RCC 7860 (cell line): ENCODE measurements at places on chromosomes 6 and 20.

DNA sequence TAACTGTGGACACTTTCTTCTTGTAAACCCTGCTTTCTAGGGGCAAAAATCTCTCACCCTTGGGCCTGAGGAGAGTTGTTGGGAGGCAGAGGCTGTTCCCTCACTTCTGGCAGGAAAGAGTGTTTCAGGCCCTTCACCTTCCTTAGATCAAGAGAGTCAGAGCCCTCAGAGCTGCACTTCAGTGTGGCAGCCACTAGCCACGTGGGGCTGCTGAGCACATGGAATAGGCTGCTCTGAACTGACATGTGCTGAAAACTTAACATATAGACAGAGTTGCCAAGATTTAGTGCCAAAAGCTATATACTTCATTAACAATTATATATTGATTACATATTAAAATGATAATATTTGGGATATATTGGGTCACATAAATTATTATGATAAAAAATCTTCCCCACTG, 4.4 kb upstream of the LMBRD1 start:
- no peak for DNase-seq

DNA sequence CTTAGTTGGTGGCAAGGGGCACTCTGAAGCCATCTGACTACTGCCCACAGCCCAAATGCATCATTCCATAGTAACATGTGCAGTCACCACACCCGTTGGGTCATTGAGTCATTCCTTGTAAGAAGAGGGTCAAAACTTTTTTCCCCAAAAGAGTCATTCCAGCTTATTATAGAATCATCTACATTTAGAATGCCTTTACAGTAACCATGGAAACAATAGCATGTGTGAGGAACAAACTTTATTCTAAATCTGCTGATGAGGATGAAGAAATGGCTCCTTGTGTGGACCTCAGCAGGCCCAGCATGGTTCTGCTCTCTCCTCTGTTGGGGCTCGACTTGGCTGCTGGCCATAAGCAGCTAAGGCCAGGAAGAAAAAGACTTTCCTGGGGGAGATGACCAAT, 111.2 kb upstream of the PTPRT start:
- DNase-seq = no peak

DNA sequence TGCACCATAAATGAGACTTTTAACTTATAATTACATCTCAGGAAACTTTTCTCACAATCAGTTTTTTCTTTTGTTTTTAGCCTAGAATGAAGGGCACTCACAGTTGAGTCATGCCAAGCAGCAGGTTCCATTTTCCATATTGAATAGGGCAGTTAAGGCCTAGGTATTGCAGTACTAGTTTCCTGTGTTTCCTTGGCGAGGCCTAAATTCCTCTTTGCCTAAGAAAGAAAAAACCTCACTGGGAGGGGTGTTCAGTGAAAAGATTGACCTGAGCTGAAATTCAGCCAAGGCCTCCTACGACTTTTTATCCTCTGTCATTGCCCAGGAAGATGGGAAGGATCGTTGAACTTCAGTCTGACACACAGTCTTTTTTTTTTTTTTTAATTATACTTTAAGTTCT, 85.5 kb downstream of the IMPG1 start:
- no peak for DNase-seq

GRCh38 chr6:131764350-131764749, 43.5 kb upstream of the ENPP1 start:
- DNase-seq = no peak

- DNase-seq = no peak
These were observed 5.6 kb downstream of the TFAP2A start for GRCh38 chr6:10409233-10409721.

- DNase-seq = no peak
These were observed 199.7 kb downstream of the TBXT start for GRCh38 chr6:165967810-165968407.

DNA sequence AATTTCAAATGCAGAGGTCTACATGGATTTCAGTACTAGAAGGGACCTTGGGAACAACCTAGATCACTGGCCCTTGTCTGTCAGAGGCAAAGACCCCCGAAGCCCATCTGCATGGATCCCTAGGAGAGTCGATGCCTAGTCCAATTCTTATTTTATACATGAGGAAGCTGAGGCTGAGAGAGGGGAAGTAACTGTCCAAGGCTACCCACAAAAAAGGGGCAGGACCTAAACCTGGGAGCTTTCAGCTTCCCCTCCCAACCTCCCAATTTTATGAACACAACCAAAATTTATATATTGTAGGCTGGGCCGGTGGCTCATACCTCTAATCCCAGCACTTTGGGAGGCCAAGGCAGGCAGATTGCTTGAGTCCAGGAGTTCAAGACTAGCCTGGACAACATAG, 73.2 kb downstream of the TRERF1 start:
- DNase-seq = no peak

DNA sequence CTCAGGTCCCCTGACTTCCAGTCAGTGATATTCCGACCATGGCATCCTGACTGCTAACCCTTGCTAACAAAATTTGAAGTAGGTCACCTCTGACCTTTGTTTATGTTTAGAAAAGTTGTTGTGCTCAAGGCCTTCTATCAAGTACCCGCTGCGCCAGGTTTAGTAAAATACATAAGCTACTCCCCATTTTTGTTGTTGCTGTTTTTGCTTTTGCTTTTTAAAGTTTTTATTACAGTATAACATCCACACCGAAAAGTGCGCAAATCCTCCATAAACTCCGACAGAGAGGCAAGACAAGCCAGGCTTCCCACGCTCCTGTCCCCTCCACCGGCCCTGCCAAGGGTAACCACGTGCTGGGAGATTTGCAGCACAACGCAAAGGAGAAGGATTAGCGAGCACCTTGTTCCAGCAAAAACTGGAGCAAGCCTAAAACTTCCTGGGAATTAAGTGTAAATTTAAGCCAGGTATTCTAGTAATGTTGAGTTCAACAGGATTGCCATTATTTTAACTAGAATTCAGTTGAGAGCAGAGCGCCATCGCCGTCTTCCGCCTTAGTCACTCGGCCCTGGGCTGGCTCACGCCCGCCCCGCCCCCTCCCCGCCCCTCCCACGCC, 17.8 kb upstream of the HMGN4 start:
- DNase-seq = no peak

DNA sequence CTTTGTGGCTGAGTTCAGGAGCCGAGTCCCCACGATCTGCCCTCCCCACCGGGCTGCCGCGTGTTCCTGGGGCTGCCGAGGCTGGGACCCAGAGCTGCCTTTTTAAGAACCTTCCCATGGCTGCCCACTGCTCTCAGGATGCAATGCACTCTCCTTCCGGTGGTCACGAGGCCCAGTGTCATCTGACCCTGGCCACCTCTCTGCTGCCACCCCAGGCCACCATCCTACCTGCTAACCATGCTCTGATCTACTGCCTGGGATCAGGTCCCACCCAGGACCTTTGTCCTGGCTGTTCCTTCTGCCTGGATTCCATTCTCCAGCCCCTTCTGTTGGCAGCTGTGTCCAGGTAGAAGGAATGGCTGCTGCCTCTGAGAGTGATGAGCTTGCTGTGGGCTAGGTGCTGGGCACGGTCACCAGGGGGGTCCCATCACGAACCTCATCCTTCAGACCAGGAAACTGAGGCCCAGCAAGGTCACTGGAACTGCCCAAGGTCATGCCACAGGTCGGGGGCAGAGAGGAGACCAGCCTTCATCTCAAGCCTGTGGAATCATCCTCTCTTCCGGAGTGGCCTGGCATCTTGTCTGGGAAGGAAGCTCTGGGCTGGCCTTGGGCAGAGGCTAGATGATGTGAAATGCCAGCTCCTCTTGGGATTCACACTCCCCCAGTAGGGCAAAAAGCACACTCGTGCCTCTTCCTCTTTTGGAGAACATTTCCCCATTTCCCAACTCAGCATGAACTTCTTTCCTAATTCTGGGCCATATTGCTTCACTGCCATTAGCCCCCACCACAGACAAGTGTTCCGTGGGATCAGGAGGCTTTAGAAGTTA, 20.5 kb downstream of the PCK1 start:
- DNase-seq = no peak

DNA sequence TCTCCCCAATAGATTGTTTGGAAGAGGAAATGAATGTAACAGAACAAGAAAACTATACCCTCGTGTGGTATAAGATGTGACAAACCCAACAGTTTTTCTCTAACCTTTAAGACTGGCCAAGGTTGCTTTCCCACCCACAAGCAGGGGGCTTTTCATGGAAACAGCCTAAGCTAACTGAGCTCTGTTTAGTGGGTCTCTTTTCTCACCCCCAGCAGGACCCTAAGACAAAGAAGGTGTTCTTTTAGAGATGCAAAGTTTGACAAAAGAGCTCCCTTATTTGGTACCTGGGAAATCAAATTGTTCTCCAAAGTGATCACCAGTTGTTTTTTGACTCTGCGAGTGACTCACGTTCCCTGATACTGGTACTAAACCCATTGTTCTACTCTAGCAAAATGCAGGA, 59.1 kb downstream of the MBOAT1 start:
- DNase-seq = no peak

GRCh38 chr6:134026597-134026996, 25.8 kb downstream of the SLC2A12 start:
- DNase-seq = peak; percentile 26

- peak; percentile 41 for DNase-seq
These were observed 38.7 kb downstream of the GNAS start for GRCh38 chr20:58891086-58891717.

DNA sequence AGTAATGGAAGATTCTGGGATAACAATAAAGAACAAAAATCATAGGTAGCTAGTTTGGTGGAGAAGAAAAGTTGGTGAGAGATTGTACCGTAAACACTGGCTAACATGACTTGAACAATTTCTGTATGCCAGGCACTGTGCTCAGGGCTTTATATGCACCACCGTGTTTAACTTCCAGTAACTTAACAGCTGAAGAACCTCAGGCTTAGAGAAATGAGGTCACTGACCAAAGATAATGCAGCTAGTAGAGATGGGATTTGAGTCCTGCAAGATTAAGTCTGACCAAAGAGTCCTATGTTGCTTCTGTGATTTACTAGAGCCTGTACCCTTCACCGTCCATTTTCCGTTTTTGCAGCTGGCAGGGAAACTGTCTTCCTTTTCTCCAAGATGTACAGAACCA, 2.7 kb downstream of the CSTF1 start:
- no peak for DNase-seq

DNA sequence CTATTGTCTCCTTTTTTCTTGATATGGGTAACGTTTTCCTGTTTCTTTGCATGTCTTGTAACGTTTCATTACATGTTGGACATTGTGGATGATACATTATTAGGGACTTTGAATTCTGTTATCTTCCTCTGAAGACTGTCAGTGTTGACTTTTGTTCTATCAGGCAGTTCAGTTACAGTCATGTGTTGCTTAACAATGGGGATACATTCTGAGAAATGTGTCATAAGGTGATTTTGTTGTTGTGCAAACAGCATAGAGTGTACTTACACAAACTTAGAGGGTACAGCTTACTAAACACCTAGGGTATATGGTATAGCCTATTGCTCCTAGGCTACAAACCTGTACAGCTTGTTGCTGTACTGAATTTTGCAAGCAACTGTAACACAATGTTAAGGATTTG, 64.7 kb downstream of the AK9 start:
- DNase-seq = no peak

- no peak for DNase-seq
These were observed 3.3 kb downstream of the MGME1 start for GRCh38 chr20:17972121-17972520.

DNA sequence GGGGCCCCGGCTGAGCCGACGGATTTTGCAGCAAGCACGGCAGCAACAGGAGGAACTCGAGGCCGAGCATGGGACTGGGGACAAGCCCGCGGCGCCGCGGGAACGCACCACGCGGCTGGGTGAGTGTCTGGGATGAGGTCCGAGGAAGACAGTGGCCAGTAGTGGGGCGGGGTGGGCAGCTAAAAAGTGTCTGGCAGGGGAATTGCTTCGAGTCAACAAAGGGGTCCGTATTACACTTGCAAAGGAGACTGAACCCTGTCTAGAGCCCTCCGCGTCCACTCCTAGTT, 356 bp downstream of the BYSL start:
- DNase-seq = no peak

- no peak for DNase-seq
These were observed 369.6 kb downstream of the TENT5A start for GRCh38 chr6:81382852-81383251.

DNA sequence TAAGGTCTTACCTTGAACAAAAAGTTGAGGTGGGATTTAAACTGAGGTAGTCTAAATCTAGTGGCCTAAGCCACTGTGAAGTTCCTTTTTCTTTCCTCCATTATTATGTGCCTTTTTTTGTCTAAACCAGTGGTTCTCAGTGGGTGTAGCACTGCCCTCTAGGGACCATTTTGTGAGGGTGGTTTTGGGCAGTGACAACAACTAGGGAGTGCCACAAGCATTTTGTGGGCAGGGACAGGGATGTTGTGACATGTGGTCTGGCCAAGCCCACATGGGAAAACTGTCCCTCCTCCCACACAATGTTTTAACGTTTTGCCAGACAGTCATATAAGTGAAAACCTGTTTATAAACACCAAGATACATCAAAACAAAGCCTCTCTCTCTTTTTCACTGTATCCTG, 899.4 kb upstream of the FLRT3 start:
- DNase-seq = peak; percentile 8

- peak; percentile 61 for DNase-seq
These were observed 40.3 kb downstream of the PLCG1 start for GRCh38 chr20:41177636-41178035.

GRCh38 chr6:75760320-75760719, 11.3 kb downstream of the MYO6 start:
- no peak for DNase-seq

GRCh38 chr20:8932192-8933165, 136.4 kb upstream of the PLCB4 start:
- DNase-seq = peak; percentile 100

DNA sequence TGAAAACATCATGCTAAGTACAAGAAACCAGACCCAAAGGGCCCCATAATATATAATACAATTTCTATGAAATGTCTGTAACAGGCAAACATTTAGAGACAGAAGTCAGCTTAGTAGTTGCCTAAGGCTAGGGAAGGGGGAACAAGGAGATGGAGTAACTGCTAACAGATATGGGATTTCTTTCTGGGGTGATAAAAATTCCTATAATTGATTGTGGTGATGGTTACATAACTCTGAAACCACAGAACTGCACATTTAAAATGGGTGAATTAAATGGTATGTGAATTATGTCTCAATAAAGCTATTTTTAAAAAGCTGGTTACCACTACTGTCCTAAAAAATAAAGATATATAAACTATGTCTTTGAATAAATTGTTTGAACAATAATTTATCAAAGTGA, 3.2 kb downstream of the CEP162 start:
- no peak for DNase-seq

DNA sequence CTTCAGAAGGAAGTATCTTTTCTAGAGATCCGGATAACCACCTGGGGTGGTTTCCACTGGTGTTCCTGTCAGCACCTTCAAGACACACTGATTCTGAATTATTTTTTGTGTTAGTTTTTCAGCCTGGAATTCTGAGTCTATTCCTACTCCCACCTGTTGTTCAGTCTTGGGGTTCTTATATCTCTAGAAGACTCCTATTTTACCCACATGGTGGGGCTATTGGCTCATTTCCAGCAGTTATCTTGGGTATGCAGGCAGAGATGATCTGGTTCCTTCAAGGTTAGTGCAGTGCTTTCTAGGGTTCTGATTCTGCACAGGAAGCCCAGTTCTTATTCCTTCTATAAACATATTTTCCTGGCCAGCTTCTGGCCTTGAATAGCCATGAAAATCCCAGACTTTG, 175.6 kb upstream of the PDE7B start:
- DNase-seq = peak; percentile 35

GRCh38 chr6:47308198-47308517, 1.5 kb downstream of the TNFRSF21 start:
- DNase-seq = no peak
